AG04449 (cell line): ENCODE measurements at places on chromosomes 7 and 10.

GRCh38 chr7:73844848-73845460 lies 2.6 kb upstream of the METTL27 start:
- DNase-seq: no peak

- DNase-seq: peak; percentile 10
These were observed 44.3 kb downstream of the PRR15 start for GRCh38 chr7:29607889-29608288.

GRCh38 chr7:131250331-131250730 lies 77.3 kb upstream of the MKLN1 start:
- no peak for DNase-seq

DNA sequence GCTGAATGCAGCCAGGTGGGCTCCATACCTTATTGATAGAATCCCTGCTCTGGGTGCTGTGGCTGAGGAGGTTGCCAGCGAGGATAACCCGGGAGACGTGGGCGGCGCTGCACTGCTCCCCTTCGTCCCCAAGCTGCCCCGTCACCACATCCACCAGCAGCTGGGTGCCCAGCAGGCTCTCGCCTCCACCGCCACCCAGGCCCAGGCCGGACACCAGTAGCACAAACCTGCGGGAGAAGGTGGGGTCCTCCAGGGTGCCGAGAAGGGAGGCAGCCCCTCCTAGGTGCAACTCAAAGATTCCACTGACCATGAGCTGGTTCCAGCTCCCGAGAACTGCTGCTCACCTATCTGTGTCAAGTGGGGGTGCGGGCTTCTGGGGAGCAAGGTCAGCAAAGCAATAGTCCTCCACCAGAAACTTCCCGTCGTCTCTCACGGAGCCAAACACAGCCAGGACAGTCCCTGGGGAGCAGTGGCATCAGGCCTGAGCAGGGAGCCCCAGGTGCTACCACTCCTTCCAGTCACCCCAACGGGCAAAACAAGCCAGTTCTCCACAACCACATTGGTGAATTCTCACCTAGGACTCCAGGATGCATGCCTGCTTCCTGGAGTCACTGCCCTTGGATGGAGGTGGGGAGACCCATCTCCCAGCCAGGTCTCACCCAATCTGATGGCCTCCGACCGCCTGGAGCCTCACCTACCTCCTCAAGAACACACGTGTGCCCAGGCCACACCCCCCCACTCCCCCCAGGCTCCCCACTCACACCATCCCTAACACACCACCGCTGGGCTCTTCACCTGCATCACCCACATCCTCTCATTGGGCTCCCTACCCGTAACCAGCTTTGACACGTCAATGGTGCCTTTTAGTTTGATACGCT lies 6.3 kb downstream of the POLD2 start:
- no peak for DNase-seq

DNA sequence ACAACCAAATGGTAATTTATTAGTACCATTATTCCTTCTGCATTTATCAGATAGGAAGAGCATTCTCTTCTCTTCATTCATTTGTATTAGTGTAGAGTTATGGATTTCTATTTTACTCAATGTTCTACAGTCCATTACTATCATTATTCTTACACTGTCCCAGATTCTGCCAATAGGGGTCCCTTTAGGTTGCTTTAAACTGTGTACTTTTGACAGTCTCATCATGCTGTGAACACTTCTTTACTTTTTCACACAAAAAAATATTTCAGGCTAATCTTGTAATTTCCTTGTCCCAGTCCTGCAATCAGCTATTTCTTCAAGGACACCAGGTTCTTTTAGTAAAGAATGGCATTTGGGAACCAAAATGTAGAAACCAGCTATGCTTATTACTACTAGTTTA lies 99.3 kb downstream of the ZNF248 start:
- DNase-seq: no peak

GRCh38 chr7:70415179-70415972 lies 716.6 kb upstream of the GALNT17 start:
- DNase-seq: no peak

GRCh38 chr7:117264716-117265115 lies 58.1 kb downstream of the WNT2 start:
- no peak for DNase-seq

GRCh38 chr10:34814223-34814912 lies 728 bp downstream of the PARD3 start:
- no peak for DNase-seq

DNA sequence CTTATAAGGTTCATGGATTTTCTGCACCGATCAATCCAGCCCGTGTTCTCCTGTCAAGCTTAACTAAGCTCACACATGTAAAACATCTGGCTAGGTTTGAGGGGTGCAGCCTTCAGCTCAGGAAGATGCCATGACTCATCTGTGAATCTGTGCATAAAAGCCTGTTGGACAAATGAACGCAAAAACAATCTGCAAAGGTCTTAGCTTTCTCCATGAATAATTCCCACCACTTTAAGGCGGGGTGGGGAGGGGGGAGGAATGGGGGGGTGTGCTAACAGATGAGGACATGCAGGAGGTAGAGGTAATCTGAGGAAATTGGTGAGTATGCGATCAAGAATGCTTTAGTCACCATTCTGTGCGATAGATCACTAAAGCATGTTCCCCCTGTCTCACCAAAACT lies 4.8 kb downstream of the DOCK4 start:
- DNase-seq: no peak

DNA sequence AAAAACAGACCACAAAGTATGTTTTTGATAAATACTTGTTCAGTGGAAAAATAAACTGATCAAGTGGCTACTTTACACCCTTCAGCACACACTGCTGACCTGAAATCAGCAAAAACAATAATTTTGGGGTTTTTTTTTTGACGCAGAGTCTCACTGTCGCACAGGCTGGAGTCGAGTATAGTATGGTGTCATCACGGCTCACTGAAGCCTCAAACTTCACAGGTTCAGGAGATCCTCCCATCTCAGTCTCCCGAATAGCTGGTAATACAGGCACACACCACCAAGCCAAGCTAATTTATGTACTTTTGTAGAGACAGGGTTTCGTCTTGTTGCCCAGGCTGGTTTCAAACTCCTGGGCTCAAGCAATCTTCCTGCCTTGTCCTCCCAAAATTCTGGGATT lies 30.6 kb downstream of the TARP start:
- DNase-seq: no peak

- no peak for DNase-seq
These were observed 7.6 kb downstream of the WNT8B start for GRCh38 chr10:100470367-100470766.
